ENCODE measurements at places on chromosomes 7 and 10.

GRCh38 chr10:93745408-93746065 is 12.2 kb upstream of the LGI1 start:
- peak; percentile 40 for DNase-seq

- DNase-seq: no peak
Measured at GRCh38 chr7:78095549-78095948, 297.0 kb downstream of the PHTF2 start.

DNA sequence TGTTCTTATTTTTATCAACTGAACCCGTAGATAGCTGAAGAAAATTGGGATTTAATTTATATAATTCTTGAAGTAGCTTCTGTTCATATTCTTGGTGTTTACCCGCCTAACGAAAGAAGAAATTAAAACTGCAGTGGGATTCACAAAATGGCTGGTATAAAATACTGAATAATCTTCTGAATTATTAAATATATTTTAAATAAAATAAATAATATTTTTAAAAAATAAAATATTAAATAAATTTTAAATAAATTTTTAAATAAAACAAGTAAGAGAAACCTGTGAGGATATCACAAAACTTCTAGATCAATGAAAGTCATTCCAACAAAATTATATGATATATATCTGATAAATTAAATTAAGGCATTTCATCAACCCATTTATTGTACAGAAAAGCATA is 99.4 kb downstream of the CNOT4 start:
- no peak for DNase-seq

DNA sequence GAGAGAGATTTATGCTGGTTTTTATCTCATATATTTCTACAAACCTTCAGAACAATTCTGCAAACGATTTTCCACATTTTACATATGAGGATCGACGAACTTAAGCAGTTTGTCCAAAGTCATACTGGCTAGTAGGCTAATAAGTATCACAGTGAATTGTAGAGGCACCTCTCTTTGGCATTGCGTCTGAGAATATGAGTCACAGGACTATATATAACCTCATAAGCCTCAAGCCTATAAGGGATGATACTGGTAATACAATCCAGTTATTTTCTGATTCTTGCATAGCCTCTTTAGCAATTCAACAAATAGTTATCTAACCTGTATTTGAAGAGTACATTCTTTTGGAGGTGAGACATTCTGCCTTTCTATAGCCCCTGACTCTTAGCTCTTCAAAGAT is 129.8 kb downstream of the GPR158 start:
- DNase-seq: no peak

DNA sequence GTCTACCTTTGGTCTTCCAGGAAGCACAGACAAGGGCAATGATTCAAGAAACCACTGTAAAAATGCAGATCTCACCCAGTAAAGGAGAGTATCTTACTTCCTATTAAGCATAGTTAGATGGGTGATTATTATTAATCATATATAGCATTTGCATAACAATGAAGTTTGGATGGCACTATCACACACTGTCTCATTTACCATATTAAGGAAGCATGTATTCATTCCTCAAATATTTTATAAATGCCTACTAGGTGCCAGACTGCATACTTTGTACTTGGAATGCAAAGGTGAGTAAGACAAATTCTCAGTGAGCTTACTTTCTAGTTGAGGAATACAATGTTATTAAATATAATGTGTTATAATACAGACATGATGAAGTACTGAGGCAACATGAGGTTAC is 53.9 kb upstream of the SKAP2 start:
- DNase-seq: no peak

DNA sequence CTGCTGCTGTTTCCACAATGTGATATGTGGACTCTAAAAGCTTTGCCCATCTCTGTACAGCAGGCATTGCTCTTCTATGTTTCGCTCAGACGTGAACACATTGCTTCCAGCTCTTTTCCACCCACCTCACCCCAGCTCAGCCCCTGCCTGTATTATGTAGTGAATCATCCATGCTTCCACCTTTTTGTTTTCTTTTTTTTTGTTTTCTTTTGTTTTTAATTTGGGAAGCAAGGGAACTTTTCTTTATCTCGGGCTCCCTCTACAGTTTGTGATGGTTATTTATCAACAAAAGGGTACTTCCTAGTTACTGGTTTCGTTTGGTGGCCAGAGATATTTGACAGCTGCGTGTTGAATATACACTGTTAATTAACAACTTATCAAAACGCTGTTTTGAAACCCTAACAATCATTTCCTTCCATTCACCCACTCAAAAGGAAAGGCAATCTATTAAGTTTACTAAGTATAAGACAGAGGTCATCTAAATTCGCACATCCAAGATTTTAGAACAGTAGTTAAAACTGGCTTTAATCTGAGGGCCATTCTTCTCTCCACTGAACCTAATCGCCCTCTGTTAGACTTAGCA is 127.9 kb upstream of the STK17A start:
- DNase-seq: peak; percentile 69

DNA sequence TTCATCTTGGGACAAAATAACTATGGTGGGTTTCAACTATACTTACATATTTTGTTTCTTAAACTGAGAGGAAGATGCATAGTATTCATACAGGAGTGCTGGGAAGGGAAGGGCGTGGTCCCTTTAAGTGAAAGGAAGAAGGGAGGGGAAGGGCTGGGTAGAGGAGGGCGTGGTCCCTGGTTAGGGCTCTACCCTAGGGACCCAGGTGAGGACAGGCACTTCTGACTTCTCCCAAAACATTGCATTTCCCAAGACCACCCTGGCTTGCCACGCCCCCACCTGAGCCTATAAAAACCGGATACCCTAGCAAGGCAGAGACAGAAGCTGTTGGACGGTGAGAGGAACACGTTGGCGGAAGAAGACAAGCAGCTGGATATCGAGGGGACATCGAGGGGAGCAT is 157.6 kb upstream of the PLXNA4 start:
- DNase-seq: no peak

- peak; percentile 75 for DNase-seq
Measured at GRCh38 chr10:50421026-50421719, 169.9 kb upstream of the ASAH2 start.

DNA sequence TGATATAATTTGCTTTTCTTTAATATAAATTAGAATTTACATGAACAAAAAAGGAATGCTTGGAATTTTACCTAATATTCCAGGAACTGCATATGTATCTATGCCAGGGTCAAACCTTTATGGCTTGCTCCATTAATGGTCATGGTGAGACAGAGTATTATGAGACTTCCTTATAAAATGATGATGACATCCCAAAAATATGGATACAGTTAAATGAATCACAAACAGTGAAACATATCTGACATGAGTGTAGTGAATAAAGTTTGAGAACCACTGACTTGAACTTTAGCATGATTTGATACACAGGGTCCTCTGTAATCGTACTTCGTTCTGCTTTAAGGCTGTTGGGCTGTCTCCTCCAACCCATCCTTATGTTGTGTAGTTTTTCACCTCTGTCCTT is 51.8 kb downstream of the MARCHF5 start:
- DNase-seq: no peak

DNA sequence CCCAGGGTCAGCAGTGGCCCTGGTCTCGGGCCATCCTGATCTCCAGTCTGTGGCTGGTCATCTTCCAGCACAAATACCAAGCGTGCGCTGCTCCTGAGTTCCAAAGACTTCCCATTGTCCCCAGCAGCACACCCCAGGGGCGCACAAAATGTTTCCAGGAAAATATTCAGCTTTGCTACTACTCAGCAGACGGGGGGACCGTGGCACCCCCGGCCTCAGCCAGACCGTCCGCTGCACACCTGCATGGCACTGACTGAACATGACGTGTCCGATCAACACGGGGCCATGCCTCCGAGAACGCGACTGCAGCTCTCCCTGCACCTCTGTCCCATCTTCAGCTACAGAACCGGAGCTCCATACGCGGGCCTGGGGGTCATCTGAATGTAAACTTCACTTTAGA is 9.6 kb upstream of the INSIG1 start:
- no peak for DNase-seq

DNA sequence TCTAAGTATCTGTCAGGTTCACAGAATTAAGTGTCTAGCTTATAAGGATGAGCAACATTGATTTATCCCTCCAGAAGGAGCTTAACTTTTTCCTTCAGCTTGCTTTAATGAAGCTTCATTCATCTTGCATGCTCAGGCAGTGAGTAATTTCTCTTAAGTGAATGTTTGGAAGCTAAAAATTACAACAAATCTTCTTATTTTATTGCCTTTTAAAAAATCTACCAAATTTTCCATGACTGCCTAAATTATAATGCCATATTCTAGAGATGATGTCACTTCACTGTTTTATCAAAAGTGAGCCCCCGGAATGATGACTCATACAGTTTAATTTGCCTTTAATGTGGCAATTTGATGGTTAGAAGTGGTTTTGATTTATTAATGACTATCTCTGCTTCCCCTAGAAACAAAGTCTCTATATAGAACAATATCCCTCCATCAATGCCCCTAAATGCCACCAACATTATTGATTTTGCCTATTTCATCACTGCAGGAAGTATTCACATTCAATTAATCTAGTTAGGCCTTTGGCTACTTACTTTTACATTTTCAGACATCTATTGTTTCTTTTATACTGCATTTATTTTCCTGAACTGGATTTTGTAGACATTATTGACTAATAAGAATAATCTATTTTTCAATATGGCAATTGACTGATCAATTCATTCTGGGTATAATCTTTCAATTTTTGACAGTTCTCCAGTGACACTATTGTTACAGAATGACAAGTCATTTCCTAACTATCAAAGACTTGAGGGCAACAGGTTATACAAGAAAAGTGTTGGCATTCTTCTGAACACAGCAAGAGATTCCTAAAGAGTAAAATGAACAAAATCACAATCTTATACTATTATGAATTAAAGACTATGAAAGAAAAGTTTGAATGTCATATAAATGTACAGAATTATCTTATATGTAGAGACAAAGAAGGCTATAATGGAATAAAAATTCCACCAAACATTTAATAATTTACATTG is 139.3 kb upstream of the ODAD2 start:
- no peak for DNase-seq

DNA sequence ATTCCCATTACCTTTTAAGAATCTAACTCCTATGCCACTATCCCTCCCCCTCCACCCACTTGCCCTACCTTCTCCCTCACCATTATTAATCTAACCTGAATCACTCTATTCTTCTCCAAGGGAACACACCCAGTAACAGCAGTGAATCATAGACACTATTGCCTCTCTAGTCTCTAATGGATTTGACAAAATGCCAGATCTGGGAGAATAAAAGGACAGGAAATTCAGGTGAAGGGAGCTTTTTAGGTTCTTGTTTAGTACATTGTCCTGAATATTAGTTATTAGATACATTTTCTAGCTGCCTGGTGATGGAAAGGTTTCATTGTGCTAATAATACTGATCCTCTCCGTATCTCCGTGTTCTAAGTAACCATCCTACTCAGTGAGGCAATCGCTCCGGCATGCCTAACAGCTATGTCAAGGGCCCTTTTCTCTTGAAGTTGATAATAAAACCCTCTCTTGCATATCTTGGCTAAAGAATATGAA is 4.1 kb upstream of the SFR1 start:
- no peak for DNase-seq

- no peak for DNase-seq
Measured at GRCh38 chr10:76230921-76231285, 799.5 kb downstream of the LRMDA start.

GRCh38 chr10:1372212-1372611 is 316.0 kb downstream of the WDR37 start:
- DNase-seq: peak; percentile 40

GRCh38 chr7:47149208-47149839 is 432.6 kb downstream of the TNS3 start:
- peak; percentile 90 for DNase-seq

Data from NAMALWA (cell line).